NCI-H2081 (cell line): ENCODE measurements at places on chromosomes 1 and 21.

GRCh38 chr1:67684526-67685066 is 405 bp upstream of the GADD45A start:
- DNase-seq: peak; percentile 35

DNA sequence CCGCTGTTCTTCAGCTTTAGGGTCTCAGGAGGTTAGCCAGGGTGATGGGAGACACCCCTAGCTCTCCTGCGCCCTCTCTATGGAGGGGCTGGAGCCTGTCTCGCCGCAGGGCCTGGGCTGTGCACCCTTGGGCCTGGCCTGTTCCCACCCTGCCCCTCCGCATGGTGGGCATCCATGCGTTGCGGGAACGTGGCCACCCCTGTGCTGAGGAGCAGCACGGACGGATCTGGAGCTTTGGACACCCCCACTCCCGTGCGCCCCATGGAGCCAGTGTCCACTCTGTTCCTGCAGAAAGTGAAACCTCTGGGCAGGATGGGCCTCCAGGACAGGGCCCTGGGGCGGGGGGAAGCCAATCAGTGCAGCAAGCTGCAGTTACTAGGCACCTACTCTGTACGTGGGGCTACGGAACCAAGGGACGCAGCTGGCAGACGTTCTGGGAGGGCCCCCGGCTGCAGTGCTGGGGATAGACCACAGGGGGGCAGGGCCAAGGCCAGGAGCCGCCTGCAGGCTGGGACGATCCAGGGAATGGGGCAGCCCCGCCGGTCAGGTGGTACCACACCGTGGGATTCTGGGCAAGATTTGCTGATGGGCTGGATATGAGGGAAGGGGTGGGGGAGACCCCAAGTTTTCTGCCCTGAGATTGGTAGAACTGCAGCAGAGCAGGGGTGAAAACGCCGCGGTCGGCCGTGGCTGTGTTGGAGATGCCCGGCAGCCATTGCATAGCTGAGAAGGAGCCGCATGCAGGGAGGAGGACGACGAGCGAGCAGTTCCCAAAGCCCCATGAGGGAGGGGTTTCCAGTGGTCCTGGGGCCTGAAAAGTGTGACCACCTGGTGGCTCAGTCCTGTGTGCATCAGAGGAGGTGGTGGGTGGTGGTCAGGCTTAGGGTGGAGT is 43.3 kb downstream of the TP73 start:
- DNase-seq: no peak

GRCh38 chr1:37255136-37255795 is 219.1 kb upstream of the ZC3H12A start:
- peak; percentile 53 for DNase-seq

- no peak for DNase-seq
These were observed 6.6 kb downstream of the HEYL start for GRCh38 chr1:39632682-39633417.

GRCh38 chr1:246608616-246609376 is 42.5 kb downstream of the CNST start:
- no peak for DNase-seq

DNA sequence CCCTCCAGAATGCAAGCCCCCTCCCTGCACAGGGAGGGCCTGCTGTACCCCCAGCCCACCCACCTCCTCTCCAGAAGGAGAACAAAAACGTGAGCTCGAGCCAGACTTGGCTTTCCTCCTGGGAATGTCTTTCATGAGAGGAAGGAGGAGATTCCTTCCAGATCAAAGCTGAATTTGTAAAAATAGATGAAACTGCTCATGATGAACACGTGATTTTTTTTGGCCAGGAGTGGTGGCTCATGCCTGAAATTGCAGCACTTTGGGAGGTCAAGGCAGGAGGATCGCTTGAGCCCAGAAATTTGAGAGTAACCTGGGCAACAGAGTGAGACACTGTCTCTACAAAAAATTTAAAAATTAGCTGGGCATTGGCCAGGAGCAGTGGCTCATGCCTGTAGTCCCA is 21.8 kb downstream of the GPR157 start:
- no peak for DNase-seq

DNA sequence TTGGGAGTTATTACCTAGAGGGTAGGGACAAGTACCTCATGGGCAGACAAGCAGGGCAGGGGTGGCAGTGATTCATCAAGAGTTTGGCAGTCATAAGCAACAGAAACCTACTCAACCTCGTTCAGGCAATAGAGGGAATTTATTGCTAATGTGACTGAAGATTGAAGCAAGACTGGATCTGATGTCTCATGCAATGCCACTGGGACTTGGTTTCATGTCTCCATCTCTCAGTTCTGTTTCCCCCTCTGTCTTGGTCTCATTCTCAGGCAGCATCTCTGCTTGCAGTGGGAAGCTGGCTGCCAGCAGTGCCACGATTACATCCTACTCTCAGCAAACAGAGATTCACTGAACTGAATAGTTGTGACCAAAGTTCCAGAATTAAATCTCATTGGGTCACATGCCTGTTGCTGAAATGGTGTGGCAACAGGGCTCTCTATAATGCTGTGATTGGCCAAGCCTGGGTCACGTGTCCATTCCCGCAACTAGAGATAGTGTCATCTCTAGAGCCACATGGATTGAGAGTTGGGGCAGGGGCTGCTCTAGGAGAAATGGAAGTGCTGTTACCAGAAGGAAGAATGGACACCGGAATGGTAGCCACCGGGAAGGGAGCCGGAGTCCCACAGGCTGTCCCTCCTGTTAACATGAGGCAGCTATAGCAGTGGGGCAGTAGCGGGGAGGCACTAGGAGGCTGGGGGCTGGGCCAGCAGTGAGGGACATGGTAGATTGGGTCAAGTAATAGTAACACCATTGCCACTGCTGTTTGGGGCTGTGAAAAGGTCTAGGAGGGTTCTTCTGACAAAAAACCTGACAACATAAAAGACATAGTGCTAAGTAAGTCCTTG is 3.9 kb upstream of the CDC42 start:
- DNase-seq: no peak

- DNase-seq: no peak
These were observed 127.1 kb downstream of the PPIAL4G start for GRCh38 chr1:148355976-148356375.

DNA sequence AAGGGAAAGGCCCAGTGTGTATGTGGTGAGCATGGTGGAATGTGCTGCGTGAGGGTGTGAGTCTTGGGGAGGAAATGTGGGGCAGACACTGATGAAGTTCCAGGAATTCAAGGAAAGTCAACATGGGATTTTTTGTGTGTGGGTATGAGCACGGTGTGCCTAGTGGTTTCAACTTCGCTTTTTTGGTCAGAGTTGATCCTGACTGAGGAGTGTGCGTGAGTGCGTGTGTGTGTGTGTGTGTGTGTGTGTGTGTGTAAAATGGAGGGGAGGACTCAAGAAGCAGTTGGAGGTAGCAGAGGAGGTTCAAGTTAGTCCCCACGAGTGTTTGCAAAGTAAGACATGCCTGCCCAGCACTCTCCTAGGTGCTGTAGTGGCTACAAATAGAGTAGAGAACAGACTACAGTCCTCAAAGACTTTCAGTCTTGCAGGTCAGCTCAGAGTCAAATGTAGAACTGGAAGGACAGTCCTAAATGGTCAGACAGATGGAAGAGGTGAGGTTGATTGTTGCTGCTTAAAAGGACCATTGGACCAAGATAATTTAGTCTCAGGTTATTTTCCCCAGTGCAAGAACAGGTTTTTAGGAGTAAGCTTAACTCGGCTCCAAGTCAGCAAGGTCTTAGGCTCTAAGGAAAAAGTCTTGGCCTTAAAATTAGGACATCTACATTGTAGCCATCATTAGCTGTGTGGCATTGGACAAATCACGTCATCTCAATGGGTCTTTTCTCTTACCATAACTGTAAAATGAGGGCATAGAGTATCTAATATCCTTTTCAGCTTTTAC is 25.0 kb downstream of the SLAMF1 start:
- no peak for DNase-seq

GRCh38 chr1:71667216-71667615 is 586.4 kb upstream of the ZRANB2 start:
- peak; percentile 58 for DNase-seq

DNA sequence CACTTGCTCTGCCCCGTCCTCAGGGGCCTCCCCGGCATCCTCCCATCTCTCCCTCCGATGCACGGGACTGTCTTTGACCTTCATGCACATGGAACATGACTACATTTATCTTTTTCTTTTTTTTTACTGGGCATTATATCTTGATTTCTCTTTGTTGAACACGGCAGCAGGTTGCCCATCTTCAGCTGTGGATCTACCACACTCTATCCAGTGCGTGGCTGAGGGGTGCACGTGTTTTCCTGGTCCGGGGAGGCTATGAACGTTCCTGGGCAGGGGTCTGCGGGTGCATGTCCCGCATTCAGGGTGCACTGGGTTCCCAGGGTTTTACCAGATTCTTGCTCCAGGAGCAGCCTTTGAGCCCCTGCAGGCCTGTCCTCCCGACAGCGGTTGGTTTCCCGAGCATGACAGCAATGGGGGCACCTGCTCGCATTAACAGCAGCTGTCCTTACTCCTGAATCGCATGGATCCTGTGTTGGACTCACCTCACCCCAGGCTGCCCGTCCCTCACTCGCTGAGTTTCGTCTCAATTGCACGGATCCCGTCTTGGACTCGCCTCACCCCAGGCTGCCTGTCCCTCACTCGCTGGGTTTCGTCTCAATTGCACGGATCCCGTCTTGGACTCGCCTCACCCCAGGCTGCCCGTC is 7.4 kb downstream of the POFUT2 start:
- DNase-seq: no peak

DNA sequence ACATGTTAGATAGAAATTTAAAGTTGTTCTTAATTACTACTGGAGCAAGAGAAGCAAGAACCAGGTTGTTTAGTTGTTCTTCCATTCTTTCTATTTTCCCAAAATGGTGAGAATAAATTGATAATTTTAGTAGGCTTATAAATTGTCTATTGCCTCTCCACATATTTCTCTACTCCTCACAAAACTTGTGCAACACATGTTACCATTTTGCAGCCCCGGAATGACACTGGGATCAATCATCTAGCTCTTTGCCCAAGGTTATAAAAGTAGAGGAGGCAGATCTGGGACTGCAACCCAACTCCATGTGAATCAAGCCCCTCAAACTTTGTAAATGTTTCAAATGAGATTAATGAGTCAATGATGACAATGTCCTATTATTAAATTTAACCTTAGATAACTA is 34.9 kb downstream of the PRMT6 start:
- DNase-seq: no peak

- no peak for DNase-seq
These were observed 6.3 kb downstream of the MAGI3 start for GRCh38 chr1:113396585-113396984.

DNA sequence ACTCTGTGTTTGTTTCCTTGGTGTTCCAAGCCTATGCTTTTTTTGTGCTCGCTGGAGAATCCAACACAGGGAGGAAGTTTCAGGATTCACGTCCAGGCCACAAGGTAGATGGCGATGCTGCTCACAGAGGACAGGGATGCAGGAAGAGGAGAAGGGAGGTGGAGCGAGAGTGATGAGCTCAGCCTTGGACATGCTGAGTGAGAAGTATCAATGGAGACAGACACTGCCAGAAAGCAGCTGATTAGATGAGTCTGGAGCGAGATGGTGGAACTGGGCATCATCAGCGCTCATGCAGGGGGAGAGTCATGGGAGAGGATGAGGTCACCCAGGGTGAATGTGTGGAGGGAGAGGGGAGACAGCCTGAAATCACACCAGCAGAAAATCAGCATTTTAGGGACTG is 110.0 kb downstream of the GLUL start:
- no peak for DNase-seq

DNA sequence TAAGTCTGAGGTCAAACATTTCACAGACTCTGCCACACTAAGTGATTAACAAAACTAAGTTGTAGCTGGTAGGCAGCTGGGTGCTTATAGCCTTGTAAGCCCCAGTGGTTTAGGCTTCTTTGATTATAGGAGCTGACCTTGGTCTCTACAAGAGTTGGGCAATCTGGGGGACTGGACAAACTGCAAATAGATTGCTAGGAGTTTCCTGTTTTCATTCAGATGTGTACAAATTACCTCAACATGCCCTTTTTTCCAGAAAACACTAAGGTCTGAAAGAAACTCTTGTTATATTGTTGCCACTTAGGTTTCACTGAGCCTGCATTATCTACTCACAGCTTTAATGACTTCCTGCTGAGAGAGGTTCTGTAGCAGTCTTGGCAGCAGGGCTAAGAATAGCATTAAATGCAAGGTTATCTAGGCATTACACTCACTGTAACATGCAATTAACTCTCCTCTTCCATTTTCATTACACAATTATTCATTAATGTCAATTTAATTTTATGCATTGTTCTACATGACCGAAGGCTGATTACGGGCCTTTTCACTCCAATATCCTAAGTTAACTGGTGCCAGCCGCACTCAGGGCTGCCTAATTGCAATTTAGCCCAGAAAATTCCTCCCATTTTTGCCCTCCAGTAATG is 314.0 kb downstream of the LMO4 start:
- peak; percentile 60 for DNase-seq

GRCh38 chr21:37593740-37594471 is 227.3 kb downstream of the DYRK1A start:
- no peak for DNase-seq

DNA sequence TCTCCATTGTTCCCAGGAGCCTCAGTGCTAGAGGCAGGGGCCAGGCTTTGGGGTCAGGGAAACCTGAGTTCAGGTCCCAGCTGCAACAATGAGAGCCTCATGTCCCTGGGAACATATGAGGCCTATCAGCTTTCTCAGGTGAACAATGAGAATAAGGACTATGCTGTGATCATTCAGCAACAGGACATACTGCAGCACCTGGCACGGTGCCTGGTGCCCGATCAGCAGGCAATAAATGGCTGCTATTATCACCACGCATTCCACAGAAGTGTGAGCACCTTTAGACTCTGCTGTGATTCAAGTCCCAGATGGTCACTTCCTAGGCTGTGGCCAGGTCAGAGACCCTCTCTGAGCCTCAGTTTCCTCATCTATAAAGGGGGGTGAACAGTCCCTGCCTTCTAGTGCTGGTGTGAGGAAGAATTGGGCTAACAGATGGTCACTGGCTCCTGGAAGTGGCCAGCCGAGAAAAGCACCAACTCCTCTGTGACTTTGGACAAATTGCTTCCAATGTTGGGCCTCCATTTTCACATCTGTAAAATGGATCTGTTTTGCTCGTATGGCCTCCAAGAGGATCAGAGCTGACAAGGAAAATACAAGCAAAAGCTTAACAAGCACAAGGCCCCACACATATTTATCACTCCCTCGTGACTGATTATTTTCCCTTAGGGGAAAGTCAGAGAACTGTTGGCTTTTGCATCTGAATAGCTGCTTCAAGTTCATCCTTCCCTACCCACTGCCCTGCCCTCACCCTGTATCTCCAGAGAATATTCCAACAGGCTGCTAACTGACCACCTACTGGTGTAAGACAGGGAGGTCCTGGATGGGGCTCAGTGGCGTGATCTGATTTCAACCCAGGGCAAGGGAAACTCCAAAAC is 1.1 kb downstream of the SLC5A9 start:
- DNase-seq: no peak

- no peak for DNase-seq
These were observed 4.3 kb upstream of the CHI3L2 start for GRCh38 chr1:111223126-111223685.

GRCh38 chr1:203524824-203525223 is 30.9 kb downstream of the OPTC start:
- no peak for DNase-seq

GRCh38 chr1:156673387-156674121 is 3.7 kb downstream of the NES start:
- DNase-seq: no peak

- DNase-seq: no peak
These were observed 28.3 kb downstream of the CAPZB start for GRCh38 chr1:19456968-19457441.
